ENCODE measurements at places on chromosomes 12 and 14.

GRCh38 chr12:66065641-66066136 lies 64.9 kb downstream of the LLPH start:
- DNase-seq: no peak

GRCh38 chr14:55580470-55581341 lies 699 bp downstream of the KTN1 start:
- DNase-seq: peak; percentile 41

- no peak for DNase-seq
Measured at GRCh38 chr14:95296966-95297365, 22.7 kb downstream of the CLMN start.

DNA sequence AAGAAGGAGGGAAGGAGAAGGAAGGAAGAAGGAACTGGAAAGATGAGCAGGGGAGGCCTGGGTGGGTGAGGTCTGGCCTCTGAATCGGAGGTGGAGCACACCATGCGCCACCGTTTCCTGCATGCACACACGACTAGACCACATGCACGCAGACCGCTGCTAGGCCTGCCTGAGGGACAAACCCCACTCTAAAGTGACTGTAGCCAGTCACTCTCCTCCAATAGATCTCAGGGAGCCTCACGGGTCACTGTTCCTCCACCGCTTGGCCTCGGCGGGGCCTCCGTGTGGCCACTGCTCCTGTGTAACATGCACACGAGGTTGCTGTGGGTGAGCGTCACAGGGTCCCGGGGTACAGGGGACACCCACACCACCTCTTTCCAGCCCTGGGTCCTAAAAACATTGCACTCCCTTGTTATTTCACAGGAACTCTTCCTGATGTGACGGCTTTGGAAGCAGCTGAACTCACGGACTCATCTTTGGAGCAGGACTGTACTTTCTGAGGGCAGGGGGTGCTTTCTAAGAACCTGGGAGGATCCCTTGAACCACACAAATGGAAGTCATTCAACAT lies 17.6 kb upstream of the CEBPE start:
- DNase-seq: no peak

- DNase-seq: no peak
Measured at GRCh38 chr12:32819424-32819823, 63.7 kb upstream of the YARS2 start.

- DNase-seq: no peak
Measured at GRCh38 chr12:69254046-69254445, 14.7 kb downstream of the CPSF6 start.

DNA sequence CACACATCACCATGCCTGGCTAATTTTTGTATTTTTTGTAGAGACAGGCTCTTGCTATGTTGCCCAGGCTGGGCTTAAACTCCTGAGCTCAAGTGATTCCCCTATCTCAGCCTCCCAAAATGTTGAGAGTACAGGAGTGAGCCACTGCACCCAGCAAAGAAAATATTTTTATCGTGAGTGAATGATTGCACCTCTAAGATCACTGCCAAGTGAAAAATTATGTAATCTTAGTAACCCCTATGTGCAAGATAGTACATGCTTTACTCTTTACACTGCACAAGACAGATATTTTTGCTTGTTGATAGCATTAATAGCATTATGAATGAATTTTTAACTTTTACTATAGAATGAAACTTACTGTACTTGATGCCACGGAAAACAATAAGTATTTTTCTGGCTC lies 3.4 kb upstream of the MRPS35 start:
- DNase-seq: no peak

- no peak for DNase-seq
Measured at GRCh38 chr14:98899441-98899840, 372.6 kb downstream of the BCL11B start.

- no peak for DNase-seq
Measured at GRCh38 chr12:32997471-32997870, 100.9 kb upstream of the PKP2 start.

- DNase-seq: no peak
Measured at GRCh38 chr14:96821501-96821900, 24.3 kb downstream of the VRK1 start.

GRCh38 chr12:103401421-103401820 lies 94.3 kb downstream of the C12orf42 start:
- DNase-seq: no peak

GRCh38 chr12:121060149-121061001 lies 21.3 kb upstream of the OASL start:
- DNase-seq: peak; percentile 60

- DNase-seq: no peak
Measured at GRCh38 chr14:97281741-97282140, 484.6 kb downstream of the VRK1 start.

DNA sequence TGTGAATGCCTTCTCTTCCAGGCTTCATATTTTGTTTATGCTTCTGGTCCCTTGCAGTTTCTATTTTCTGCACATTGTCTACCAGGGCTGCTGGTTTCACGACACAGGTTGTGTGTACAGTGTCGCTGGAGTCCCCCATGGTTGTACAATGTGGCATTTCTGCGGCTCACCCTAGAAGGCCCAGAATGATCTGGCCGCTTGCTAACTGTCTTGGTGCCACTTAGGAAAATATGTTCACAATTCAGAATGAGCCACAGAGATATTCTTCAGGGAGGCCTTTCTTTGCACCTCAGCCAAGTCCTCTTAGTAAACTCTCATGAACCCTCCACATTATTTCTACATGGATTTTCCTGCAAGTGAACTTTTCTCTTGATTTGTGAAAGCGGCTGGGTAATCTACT lies 195.4 kb downstream of the SUDS3 start:
- DNase-seq: no peak

DNA sequence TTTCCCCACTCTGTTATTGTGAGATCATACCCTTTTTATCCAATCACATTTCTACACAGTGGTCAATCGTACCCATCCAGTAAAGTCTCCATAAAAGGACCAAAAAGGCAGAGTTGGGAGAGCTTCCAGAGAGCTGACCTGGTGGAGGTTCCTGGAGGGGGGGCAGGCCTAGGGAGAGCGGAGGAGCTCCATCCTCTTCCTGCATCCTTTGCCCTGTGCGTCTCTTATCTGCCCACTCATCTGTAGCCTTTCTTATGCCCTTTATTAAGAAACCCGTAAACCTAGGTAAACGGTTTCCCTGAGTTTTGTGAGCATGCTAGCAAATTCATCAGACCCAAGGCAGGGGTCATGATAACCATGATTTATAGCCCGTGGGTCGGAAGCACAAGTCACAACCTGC lies 26.2 kb downstream of the EVL start:
- no peak for DNase-seq

DNA sequence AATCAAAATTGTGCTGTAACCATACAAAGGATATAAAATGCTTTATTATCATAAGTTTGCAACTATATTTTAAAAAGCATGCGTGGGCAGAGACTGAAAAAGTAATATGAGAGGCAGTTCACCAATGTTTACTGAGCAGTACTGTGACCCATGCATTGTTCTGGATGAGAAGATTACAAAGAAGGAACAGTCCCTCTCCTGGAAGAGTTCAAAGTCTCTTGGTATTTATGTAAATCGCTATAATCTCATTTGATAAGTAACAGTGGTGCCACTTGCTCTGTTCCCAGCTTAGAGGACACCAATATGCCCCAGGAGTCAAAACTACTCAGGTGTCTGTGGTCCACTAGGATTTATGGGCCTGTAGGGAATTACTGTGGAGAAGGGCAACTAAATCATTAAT lies 2.1 kb upstream of the CMAS start:
- DNase-seq: no peak

DNA sequence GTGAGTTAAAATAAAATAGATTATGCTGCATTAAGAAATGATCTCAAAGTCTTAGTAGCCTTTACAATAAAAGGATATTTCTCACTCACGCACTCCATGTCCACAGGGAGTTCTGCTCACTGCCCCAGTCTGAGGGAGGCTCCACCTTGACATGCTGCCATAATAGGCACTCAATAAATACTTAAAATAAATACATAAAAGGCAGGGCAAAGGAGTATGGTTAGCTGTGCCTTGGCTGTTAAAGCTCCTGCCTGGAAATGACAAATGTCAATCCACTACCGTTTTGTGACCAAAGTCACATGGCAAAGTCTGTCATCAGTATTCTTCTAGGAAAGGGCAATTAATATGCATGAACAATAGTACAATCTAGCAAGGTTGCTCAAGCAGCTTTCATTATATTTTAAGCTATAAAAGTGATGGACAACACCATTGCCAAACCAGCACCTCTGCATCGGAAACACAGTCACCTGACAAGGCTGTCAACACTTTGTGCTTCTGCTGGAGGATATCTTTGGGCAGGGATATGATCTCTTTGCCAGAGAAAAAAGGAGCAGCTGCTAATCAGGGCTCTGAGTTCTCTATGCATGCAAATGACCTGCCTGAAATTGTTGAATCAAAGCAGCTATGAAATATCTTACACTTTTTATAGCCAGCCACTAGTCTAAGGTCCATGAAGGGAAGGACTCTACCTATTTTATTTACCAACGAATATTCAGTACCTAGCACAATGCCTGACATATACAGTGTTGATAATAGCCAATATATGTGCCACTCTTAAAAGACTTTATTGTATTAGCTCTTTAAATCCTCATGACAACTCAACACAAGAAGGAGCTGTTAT lies 90.1 kb downstream of the PTPRR start:
- DNase-seq: no peak

GRCh38 chr14:61511558-61511948 lies 183.8 kb upstream of the HIF1A start:
- no peak for DNase-seq

GRCh38 chr14:79702197-79702596 lies 509.1 kb downstream of the DIO2 start:
- no peak for DNase-seq

- DNase-seq: no peak
Measured at GRCh38 chr12:34406996-34407300, 384.7 kb downstream of the ALG10 start.

GRCh38 chr12:107503129-107503855 lies 182.3 kb upstream of the PWP1 start:
- no peak for DNase-seq

DNA sequence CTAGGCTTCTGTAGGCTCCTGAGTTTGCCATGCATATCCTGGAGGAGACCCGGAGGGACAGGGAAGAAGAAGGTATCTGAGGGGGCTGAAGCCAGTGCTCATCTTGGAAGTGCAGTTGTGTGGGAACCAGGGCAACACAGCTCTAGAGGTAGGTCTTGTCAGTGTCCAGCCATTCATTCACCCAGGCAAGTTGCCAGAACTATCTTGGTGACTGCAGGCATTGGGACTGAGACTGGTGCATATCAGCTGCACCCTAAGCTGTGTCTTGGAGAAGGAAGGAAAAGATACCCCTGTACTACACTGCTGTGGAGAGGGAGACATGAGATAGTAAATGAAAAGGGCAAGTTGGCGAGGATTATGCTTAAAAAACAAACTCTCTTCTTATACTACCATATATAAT lies 4.9 kb upstream of the WIF1 start:
- no peak for DNase-seq

DNA sequence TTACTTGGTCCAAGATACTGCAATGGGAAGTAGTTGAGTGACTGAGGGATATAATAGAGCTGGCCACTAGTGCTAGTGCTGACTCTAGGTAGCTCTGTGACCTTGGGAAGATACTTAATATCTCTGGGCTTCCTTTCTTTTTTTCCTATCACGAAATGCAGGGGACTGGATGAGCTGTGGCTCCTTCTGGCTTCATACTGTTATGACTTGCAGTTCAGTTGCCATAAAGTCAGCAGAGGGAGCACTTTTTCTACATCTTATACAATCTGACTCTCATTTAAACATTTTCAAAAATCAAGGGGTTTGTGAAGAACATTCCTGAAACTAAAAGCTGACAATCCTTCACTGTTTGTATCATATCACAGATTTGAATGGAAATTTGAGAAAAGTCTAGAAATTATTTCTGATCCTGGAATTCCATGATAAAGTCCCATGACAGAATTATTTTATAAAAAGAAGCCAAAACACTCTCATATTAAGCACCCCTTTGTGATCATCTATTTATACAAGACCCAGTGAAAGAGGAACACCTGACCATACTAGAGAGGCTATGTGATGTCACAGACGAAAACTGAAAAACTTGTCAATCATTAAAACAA lies 5.3 kb downstream of the BHLHE41 start:
- DNase-seq: peak; percentile 82

- no peak for DNase-seq
Measured at GRCh38 chr12:124786061-124786964, 77.4 kb downstream of the SCARB1 start.

GRCh38 chr12:47184813-47185212 lies 105.1 kb upstream of the AMIGO2 start:
- DNase-seq: no peak

DNA sequence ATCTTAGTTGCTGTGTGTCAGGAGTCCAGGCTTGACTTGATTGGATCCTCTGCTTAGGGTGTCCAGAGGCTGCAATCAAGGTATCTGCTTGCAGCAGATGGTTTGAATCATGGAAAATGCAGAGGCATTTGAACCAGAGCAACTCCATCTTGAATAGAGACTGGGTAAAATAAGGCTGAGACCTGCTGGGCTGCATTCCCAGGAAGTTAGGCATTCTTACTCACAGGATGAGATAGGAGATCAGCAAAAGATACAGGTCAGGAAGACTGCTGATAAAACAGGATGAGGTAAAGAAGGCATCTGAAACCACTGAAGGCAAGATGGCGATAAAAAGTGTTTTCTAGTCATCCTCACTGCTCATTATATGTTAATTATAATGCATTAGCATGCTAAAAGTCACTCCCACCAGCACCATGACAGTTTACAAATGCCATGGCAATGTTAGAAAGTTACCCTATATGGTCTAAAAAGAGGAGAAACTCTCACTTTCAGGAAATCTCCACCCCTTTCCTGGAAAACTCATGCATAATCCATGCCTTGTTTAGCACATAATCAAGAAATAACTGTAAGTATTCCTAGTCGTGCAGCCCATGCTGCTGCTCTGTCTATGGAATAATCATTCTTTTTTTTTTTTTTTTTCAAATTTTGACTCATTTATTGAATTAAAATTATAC lies 218.3 kb upstream of the CPNE8 start:
- no peak for DNase-seq

All from KG1 (cell line).